ENCODE measurements at places on chromosomes 13 and 19.

DNA sequence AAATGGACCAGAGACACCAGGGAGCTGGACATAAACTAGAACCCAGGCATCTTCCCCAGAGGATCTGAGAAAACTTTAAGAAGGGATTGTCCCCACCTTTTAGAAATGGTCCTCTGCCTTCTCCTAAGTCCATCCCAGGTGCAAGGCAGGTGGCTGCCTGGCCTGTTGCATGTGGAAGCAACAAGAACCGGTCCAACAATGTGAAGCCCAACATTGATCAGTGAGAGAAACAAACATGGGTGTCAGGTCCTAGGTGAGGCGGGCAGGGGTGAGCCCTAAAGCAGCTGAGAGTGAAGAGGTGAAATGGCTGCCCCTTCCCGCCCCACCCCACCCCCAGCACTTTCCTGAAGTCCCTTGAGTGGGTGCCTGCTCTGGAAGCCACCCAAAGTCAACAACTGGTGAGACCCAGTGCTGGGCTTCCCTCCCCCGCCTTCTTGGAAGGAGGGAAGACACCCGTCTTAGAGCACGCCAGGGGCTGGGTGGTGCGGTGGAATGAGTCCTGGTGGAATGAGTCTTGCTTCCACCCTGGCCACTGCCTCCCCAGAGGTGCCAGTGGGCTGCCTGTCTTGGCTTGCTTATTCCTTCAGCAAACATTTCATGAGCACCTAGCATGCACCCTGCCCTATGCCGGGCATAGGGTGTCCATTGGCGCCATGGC is 1.7 kb downstream of the AP1M1 start:
- DNase-seq = no peak

- DNase-seq = no peak
These were observed 150.3 kb downstream of the SLITRK5 start for GRCh38 chr13:87821512-87821911.

DNA sequence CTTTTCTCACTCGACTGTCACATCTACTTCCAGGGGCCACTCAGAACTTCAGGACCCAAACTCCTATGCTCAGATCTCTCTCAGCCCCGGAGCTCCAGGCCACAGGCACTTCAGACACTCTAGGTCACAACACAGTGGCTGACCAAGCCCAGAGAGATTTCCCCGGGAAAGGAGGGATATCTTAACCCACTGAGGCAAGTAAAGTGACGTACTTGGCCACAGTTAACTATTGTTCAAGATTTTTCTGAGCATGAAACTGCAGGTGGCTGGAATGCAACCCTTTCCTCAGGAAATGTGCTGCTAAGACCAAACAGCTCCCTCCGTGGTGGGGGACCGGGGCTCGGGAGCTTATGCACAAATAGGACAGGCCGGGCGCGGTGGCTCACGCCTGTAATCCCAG is 23.9 kb downstream of the OPA3 start:
- no peak for DNase-seq

DNA sequence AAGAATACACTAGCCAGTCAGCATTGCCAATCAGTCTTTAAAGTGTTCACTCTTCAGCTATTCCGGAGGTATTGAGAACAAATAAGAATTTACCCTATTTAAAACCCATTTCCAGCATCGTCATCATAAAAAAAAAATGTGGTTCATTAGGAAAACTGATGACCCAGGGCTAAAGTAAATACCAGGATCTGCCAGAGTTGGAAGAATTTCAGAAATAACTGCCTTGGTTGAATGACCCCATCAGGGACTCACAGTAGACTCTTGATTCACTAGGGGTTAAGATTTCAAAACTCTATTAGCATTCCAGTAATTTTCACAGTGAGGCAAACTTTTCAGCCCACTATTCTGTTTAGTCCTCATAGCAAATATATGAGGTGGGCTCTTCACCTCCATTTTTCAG is 377.0 kb downstream of the ITGBL1 start:
- DNase-seq = no peak
